Central memory CD8-positive, alpha-beta T cell (primary cell): ENCODE measurements at places on chromosomes 7 and 10.
A peak's percentile ranks its signal among the peaks of the same experiment; 100 is the strongest.

DNA sequence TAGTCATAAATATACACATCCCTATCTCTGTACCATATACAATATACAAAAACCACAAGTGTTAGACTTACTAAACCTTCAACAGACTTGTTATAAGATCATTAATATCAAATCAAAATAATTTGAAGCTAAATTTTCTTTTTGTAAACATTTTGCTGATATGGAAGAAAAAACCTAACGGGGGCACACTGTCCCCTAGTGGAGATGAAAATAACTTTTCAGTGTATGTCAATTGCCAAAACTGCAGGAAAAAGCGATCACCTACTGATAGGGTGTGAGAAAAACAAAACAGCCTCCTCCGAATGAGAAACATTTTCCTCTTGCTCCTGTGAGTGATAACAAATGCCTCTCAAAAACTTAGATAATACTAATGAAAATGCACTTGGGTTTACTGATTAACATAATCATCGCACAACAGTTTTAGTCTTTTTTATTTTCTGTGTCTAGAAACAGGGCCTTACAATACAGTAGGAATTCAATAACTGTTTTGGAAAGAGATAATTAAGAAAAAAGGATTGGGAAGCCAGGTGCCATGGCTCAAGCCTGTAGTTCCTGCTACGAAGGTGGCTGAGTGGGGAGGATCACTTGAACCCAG, 322.7 kb downstream of the CRPPA start:
- no peak for DNase-seq

DNA sequence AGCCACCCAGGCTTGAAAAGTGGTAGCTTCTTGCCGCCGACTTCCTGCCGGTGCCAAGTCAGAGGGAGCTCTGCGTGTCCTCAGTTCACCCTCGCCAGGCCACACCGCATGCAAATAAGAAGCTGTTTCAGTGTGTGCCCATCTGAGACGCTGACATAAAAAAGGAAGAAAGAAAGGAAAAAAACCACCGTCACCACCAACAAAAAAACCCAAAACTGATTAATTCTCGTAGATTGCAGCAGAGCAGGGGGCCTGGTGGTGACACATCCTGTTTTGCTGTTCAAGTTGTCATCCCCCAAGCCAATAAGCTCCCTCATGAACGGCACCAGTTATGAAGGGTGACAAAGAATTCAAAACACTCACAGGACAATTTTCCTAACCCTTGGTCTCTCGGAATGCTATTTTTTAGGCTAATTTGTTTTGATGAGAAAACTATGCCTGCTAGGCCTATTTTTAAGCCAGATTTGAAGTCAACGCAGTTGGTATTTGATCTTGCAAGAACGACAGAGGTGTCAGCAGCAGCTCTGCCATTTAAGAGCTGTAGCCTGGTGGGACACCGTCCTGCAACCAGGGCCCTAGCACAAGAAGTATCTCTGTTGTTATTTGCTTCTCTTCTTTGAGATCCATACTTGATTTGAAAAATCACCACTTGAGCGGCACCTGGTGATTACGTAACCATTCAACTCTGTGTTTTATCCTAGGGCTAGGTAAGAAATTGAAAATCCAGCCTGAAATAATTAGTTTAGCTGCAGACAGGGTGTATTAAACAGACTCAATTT, 145.6 kb downstream of the PFKFB3 start:
- DNase-seq = peak; percentile 45

DNA sequence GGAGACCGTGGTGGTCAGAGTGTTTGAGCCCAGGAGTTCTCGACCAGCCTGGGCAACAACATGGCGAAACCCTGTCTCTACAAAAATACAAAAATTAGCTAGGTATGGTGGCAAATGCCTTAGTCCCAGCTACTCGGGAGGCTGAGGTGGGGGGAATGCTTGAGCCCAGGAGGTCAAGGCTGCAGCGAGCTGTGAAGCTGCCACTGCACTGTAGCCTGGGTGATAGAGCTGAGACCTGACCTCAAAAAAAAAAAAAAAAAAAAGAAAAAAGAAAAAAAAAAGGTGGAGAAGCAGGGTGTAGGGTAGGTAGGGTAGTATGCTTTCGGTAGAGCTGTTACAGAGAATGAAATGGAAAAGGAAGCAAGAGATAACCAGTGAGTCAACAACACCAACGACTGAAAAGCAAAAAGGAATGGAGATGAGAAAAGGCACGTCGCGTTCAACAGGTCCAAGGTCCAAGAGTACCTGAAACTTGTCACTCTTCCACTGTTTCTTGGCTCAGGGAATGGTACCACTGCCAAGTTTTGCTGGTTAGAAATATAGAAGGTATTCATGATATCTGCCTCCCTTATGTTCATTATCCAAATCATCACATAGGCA, 4.3 kb upstream of the RSBN1L start:
- DNase-seq = no peak

DNA sequence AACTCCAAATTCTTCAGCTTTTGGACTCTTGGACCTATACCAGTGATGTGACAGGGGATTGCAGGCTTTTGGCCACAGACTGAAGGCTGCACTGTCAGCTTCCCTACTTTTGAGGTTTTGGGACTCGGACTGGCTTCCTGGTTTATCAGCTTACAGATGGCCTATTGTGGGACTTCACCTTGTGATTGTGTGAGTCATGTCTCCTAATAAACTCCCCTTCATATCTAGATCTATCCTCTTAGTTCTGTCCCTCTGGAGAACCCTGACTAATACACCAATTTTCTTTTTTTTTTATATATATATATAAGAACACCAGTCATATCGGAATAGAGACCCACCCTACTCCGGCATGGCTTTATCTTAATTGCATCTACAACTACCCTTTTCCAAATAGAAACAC, 166.8 kb downstream of the ETV1 start:
- DNase-seq = no peak

DNA sequence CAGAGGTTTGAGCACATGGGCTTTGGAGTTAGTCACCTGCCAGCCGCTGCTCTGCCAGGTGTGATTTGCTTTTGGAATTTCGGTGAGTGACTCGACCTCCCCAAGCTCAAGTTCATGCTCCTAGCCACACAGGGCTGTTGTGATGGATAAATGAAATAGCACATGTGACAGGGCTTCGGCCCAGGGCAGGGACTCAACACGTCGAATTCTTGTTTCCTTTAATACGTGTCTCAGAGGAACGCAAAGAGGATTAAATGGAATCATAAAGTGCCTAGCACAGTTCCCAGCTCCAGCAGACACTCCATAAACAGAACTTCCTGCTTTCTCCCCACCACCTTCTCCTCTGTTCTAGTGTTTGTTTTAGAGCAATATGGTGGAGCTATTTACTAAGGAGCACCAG, 88.3 kb upstream of the CHST15 start:
- DNase-seq = no peak

DNA sequence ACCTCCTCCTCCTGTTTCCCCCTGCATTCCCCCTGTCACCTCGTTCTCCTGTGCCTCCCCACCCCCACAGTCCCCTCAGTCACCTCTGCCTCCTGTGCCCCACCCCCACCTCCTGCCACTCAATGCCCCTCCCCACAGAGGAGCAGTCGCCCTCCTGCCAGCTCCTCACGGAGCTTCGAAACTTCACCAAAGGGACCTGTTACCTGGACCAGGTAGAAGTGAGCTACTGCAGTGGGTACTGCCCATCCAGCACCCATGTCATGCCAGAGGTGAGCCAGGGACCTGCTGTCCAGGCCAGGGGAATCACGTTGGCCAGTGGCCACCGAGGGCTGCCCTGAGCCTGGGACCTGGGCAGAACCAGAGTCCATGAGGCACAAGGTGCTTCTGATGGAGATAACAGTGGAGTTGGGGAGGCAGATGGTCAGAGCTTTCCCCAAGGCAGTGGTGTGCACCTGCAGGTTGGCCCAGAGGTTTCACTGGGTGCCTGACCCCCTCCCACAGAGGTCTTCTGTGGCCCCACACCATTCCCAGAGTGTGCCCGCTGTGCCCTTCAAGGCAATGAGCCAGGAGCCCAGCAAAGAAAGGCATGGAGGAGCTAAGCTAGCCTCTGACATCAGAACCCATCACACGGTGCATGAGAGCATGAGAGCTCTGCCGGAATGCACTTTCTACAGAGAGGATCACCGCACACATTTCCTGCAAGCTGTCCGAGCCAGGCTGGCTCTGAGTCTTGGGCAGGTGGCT, 7.0 kb upstream of the ZNF862 start:
- no peak for DNase-seq

DNA sequence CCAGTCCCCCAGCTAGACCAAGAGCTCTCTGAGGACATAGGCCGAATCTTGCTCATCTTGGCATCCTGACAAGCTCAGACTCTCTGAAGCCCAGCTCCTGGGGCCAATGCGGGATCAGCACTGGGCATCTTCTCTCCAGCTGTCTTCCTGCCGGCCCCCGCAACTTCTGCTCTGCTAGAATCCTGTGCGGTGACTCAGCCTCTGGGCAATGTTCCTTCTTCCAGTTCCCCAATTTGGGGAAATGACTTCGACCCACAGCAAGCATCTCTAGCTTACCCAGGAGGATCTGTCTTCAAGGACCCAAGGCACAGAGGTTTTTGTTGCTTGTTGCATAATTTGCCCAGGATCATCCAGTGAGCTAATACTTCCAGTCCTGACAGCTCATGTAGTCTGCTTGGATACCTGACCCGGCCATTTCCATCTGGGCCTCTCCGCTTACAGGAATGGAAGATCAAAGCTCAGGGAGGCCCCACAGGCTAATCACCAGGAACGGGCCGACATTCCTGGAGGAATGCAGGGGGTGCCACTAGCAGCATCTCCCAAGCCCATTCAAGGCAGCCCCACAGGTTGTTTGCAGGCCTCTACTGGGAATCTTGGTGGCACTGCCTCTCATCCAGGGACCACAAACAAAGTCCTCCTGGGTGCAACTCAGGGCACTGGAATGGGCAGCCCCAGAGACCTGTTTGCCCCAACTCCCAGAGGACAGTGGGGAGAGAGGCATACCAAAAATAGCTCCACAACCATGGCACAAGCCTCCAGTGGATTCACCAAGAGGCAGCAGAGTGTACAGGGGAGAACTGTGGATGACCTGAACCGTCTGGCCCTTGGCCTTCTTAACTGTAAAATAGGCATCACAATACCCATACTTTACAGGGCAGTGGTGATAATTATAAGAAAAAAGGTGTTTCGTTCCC, 151.9 kb downstream of the NEURL1 start:
- no peak for DNase-seq

GRCh38 chr7:7861211-7861633, 107.4 kb upstream of the GLCCI1 start:
- no peak for DNase-seq

- DNase-seq = no peak
Measured at GRCh38 chr10:18240185-18240882, 100.1 kb downstream of the CACNB2 start.

- no peak for DNase-seq
Measured at GRCh38 chr10:90560331-90560730, 297.5 kb downstream of the HTR7 start.
